Activated naive CD8-positive, alpha-beta T cell treated with anti-CD3 and anti-CD28 coated beads for 36 hours (primary cell): ENCODE measurements at places on chromosomes 16 and 17. TPM values are rescaled to one million over a fixed set of nuclear protein-coding genes. Genes with fewer than 3 reads are reported as not detected.

DNA sequence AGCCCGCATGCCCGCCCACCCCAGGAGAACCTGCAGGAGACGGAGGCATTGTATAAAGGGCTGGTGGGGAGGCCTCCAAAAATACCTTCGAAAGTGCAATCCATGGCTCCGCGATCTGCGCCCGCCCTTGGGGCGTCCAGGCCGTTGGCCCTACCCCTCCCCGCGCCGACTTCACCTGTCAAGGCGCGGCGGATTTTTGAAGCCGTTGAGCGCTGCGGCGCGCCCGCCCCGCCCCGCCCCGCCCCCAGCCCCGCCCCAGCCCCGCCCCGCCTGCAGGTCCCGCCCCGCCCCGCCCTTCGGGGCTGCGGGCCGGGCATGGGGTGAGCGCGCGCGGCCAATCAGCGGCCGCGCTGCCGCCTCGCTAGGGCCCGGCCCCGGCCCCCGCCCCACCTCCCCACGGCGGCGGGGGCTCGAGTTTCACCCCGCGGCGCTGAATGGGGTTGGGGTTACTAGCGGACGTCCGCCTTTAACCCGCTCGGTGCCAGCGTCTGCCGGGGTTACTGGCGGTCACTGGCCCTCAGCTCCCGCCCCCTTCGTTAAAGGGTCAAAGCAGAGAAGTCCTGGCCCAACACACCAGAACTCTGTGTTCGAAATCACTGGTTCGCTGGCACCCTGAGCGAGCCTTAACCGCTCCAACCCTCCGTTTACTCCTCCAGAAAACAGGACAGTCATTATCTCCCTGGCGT, 13.2 kb downstream of the SREBF1 start:
- peaks cover 51% of the 10 kb centered on the region for H3K36me3 ChIP-seq
- H3K27ac ChIP-seq: peak overlapping the region; percentile 93
- no peaks in the 10 kb centered on the region for H3K27me3 ChIP-seq

Gene EVI2B
- 14.8 TPM for total RNA-seq

DNA sequence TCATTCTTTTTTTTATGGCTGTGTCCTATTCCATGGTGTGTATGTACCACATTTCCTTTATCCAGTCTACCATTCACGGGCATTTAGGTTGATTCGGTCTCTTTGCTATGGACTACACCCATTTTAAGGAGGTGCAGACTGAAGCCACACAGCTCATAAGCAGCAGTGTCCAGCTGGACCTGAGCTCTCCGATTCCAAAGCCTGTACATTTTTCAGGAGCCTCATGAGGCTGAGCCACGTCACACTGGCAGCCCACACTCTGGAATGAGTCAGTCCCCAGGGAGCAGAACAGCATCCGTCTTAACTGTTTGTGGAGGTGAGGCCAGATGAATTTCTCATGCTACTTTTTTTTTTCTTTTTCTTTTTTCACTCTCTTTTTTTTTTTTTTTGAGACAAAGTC, 116.1 kb downstream of the C16orf95 start:
- H3K36me3 ChIP-seq: no peaks in the 10 kb centered on the region
- no peak overlapping the region for H3K27ac ChIP-seq
- no peak overlapping the region for H3K4me3 ChIP-seq
- H3K4me1 ChIP-seq: no peaks in the 10 kb centered on the region
- DNase-seq: no peak
- peaks cover 34% of the 10 kb centered on the region for H3K27me3 ChIP-seq

DNA sequence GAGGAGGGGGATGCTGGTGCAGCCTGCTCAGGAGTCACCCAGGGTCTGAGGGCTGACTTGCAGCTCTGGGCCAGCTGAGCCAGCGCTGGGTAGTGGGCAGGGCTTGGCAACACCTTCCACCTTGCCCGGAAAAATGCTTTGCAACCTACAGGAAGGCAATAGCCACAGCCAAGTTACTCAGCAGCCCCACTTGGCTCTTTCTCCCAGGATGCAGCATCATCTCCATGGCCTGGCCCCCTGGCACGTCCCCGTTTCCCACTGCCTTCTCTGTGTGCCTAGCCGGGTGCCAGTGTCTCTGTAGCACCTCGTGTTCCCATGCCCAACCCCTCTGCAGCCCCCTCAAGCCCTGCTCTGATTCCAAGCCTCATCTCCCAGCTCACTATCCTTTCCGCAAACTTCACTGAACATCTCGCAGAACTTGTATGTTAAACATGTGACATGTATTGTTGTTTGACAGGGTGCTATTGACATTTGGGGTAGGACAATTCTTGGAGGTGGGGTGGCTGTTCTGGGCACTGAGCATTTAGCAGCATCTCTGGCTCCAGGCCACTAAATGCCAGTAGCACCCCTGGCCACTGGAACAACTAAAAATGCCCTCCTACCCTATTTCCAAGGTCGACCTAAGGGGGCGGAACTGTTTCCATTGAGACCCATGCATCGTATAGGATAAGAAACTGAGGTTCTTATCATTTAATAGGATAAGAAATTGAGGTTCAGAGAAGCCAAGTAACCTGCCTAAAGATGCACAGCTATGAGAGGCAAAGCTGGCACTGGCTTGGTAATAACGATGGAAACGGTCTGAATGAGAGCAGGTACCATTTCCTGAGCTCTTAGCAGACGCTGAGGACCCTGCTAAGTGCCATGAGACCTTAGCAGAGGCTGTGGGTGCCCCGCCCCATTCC, 12.2 kb downstream of the DEXI start:
- H3K4me1 ChIP-seq: peaks cover 29% of the 10 kb centered on the region
- no peak overlapping the region for H3K4me3 ChIP-seq
- no peak for DNase-seq
- no peaks in the 10 kb centered on the region for H3K27me3 ChIP-seq
- H3K27ac ChIP-seq: no peak overlapping the region
- peaks cover 23% of the 10 kb centered on the region for H3K36me3 ChIP-seq

Gene MPHOSPH6
- total RNA-seq: 39.8 TPM

- peaks cover 12% of the 10 kb centered on the region for H3K36me3 ChIP-seq
- H3K27ac ChIP-seq: no peak overlapping the region
- H3K27me3 ChIP-seq: no peaks in the 10 kb centered on the region
- DNase-seq: peak; percentile 13
- no peak overlapping the region for H3K4me3 ChIP-seq
Observed at GRCh38 chr16:27515874-27516353, 33.8 kb downstream of the GTF3C1 start.
